MCF 10A (cell line): ENCODE measurements at places on chromosomes 1 and 21.

DNA sequence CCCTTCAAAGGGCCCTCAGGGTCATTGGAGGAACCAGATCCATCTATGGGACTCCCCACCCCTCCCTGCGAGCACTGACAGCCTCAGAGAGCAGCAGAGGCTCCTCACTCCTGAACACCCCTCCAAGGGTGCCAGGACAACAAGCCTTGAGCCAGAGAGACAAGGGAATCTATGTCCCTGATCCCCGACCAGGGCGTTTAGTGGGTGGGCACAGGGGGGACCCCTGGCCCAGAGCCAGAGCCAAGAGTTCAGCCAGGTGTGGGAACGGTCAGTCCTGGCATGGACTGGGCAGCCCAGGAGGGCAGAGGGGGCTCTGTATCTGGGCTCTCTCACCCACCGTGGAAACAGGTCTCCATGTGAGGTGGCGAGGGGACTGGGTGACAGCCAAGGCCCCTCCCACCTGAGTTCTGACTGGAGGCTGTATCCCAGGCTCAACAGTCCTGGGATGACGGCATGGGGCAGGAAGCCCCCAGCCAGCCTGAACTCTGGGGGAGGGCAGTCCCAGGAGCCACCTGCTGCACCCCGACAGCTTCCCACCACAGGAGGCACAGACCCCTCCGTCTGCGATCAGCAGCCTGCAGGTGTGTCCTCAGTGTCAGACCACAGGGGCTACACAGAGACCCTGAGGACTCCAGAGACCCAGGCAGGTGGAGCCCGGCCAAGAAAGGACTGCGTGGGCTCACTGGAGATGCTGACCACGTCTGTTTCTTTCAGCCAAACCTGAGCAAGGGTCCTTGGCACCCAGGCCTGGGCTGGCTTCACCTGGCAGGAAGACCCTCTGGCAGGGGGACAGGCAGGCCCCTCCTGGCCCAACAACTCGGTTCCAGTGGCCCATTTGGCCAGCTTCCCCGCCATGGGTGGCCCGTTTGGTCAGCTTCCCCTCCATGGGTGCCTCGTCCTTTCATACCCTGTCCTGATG, 11.2 kb upstream of the SRARP start:
- no peak for DNase-seq

GRCh38 chr1:197733324-197733723, 42.0 kb downstream of the DENND1B start:
- no peak for DNase-seq

DNA sequence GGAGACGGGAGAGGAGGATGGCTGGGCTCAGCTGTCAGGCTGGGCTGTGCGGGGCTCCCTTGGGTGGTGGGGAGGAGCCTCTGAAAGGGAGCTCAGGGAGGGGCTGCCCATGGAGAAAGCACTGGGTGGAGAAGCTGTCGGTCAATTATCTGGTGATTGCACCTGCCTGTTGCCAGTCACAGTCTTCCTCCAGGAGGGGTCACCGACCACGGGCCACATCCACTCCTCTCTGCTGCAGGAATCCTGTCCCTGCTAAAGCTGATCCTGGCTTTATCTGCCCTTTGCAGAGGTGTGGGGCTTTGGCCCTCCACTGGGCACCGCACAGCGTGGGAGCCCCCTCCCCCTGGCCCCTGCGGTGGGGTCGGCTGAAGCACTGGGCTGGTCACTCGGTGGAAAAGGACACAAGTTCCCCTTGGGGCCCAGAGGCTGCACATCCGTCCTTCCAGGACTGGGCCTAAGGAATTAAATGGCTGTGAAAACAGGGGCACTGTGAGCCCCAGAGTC, 21.8 kb upstream of the COL18A1 start:
- DNase-seq: no peak

DNA sequence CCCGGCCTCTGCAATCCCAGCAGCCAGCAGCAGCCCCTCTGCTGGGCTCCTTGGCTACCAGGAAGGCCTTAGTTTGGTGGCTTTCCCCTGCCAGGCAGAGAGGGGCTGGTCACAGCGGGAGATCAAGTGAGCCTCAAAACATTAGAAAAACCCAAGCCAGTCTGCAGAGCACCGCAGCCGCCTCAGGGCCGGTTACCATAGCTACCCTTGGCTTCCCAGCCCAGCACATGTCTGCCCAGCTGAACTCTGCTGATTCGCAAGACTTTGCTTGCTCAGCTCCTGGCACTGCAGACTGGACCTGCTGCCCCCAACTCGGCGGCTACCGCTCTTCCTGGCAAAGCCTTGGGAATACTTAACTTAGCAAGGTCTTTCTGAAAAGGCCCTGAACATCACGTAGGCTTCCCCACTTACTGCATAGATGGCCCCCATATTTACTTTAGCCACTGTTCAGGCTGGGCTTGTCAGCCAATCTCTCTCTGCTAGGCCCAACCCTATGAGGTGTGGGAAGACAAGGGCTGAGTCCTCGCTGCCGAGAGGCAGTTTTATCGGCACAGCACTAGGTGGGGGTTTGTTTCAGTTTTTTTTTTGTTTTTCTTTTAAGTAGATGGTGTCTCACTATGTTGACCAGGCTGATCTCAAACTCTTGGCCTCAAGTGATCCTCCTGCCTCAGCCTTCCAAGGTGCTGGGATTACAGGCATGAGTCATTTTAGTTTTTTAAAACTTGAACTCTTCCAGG, 28.6 kb upstream of the PLEKHG5 start:
- DNase-seq: peak; percentile 72

GRCh38 chr1:50704126-50704525, 255.9 kb downstream of the FAF1 start:
- peak; percentile 66 for DNase-seq

DNA sequence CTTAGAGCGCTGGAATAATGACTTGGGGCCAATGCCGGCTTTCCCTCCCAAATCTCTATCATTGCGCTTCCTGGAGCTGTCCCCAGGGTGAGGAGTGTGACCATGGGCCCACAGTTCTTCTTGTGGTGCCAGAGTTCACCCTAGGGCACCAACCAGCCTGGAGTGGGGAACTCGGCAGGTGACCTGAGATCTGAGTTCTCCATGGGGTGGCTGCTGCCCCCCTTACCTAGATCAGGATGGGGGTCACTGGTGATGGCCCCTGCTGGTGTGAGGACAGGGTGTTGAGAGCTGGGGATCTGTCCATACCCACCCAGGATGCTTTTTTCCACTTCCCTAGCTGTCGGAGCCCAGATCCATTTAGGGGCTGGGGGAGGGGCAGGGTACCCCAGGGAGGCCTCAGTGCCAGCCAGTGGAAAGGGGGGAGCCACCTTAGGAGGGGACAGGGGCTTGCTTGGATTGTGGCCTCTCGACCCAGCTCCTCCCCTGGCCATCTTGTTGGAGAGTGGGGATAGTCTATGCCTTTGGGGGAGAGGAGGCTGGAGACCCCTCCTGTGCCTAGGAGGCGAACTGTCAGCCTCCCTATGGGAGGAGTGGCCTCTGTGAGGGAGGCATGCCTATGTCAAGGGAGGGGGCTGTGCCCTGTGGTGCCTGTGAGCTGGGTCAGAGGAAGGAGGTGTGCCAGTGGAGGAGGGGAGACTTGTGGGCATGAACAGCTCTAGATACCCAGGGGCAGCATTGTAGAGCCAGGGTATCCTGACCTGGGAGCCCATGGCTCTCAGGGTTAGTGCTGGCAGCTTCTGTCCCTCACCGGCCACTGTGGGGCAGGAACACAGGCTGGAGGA, 1.7 kb downstream of the FOXO6 start:
- no peak for DNase-seq

- DNase-seq: peak; percentile 18
Measured at GRCh38 chr1:57485643-57486042, 61.8 kb upstream of the DAB1 start.

GRCh38 chr1:12434686-12435085, 183.3 kb downstream of the DHRS3 start:
- no peak for DNase-seq

DNA sequence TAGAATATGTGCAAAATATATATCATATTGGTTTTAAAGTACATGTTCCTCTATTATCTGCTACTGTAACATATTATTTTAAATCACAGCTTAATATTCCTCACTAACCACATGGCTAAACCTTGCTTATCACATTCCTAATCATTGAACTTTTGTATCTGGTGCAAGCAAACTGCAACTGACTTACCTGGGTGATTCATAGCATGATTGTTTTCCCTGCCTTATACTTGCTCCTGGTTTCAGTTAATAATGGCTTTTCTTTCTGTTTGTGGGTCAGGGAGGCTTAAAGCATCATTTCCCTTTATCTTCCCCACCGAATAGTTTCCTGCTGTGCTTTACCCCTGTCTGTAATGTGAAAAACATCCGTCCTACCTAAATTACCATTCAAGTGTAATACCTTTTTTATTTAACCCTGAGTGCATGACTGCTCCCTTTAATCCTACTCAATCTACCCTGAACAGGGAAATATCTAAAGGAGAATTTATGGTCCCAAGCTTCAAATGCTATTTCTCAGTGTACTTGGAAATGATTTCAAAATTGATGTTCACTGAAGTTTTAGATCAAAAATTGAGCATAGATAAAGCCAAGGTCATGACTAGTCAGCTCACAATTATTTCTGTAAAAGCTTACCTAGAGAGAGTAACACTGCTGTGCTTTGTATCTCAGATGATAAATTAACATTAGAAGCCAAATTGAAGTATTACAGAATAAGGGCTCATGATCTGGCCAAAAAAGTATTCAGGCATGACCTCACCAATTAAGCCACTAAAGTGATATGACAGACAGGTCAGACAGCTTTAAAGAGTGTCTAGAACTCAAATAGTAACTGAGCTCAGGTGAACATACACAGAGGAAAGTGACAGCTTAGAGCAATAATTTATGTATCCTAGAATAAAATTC, 507.1 kb downstream of the BRINP3 start:
- no peak for DNase-seq

GRCh38 chr1:9651565-9652378, at the start of gene PIK3CD:
Gene PIK3CD, plus strand, starts transcription at chr1:9651731. Its CDS starts 58,725 bp downstream, at chr1:9710456.
- no peak for DNase-seq

DNA sequence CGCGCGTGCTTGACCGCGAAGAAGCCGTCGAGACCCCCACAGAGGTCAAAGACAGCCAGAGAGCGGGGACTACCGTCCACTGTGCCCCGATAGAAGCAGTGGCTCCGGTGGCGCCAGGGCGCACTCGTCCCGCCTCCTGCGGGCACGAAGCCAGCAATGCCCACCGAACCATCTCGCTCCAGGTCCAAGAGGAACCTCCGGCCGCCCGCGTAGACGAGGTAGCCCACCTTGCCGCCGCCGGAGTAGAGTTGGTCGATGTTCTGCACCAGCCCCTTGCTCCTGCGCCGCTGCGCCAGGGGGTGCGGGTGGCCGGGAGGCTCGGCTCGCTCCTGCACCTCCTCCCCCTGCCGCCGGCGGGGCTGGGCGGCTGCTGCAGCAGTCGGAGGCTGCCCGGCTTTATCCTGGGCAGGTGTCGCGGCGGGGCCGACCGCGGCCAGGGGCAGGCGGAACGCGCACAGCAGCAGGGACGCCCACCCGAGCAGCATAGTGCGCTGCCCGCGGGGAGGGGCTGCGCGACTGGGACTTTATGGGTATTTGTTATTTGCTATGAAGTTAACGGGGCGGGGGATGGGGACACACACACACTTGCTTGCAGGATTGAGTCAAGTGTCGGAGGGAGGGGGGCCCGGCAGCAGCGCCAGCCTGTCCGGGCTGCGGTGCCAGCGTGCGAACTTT, 844 bp downstream of the ADAMTS5 start:
- DNase-seq: no peak

GRCh38 chr1:84936116-84936810, 43.3 kb upstream of the LPAR3 start:
- peak; percentile 78 for DNase-seq

DNA sequence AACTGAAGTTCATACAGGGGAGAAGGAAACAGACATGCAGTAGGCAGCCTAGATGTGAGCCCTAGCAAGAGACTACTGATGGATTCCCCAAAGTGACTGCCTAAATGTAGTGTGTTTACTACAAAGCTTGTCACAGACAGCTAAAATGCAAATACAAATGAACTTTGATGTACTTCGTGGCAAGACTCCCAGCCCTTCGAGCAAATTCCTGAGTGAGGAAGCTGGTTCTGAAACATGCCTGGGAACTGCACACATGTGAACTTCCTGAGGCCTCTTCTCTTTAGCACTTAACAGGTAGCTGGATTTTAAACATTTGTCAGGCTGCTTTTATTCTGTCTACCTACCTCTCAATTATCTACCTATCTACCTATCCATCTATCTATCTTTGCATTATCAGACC, 6.7 kb upstream of the IRF2BP2 start:
- no peak for DNase-seq

DNA sequence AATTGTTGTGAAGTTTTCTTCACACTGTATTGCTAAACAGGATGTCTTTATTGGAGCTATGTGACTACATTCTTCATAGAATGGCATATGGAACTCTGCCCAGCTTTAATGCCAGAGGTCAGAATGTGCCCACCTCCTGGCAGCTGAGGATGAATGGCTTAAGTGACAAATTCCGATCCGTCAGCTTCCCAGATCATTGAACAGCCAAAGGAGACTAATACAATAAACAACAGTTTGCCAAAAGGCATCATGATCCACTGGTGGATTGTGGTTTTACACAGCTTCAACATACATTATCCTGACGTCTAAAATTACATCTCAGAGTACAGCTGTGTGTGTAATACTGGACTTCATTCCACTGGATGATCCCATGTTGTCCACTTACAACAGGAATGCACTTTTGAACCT, 68.7 kb upstream of the C1orf105 start:
- peak; percentile 71 for DNase-seq

DNA sequence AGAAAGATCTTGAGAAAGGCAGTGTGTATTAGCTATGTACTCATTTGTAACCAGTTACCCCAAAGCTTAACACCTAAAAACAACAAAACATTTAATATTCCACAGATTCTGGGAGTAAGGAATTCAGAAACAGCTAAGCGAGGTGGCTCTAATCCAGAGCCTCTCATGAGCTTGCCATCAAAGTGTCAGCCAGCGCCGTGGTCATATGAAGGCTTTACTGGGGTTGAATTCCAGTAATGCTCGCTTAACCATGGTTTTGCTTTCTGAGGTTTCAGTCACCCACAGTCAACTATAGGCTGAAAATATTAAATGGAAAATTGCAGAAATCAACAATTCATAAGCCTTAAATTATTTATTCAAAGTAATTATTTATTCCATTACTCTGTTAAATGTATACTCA, 101.8 kb downstream of the CLIC6 start:
- no peak for DNase-seq

DNA sequence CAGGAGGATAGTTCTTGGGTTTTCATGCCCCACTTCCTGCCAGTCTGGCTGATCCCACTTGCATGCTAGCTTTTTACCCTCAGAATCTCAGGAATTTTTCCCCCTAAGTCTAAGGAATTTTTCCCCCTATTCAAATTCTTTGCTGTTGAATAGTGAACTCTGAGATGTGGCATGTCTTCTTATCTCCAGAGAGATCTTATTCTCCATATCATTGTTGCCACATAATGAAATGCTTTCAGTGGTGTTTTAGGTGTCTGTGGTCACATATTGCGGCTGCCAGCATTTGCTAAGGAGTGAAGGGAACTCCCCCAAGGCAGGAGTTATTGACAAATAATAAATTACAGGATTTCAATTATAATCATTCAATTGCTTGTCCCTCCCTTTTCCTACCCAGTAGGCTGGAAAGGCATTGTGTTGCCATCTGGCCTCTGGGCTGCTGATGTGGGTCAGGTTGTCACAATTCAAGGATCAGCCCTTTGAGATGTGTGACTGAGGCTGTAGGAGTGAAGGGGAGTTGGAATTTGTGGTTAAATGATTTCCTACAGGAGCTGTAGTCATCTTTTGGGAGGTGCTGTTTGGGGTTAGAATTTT, 3.9 kb upstream of the FLG start:
- DNase-seq: no peak
